ENCODE measurements at places on chromosomes 16 and 17. TPM values are rescaled to one million over a fixed set of nuclear protein-coding genes. Genes with fewer than 3 reads are reported as not detected.

The FAM83G gene
- 2.2 TPM for total RNA-seq

- no peaks in the 10 kb centered on the region for H3K4me1 ChIP-seq
- DNase-seq = no peak
- H3K27ac ChIP-seq = no peak overlapping the region
- peaks cover 25% of the 10 kb centered on the region for H3K27me3 ChIP-seq
- H3K36me3 ChIP-seq = no peaks in the 10 kb centered on the region
- H3K4me3 ChIP-seq = no peak overlapping the region
These were observed 1.1 kb upstream of the FOXJ1 start for GRCh38 chr17:76142039-76142584.

- H3K4me3 ChIP-seq = no peak overlapping the region
- H3K27me3 ChIP-seq = no peaks in the 10 kb centered on the region
- H3K4me1 ChIP-seq = no peaks in the 10 kb centered on the region
- no peak for DNase-seq
These were observed 25.9 kb downstream of the PITPNM3 start for GRCh38 chr17:6530324-6530920.

- no peaks in the 10 kb centered on the region for H3K27me3 ChIP-seq
- no peak for DNase-seq
- no peak overlapping the region for H3K4me3 ChIP-seq
These were observed 10.9 kb upstream of the FOXJ1 start for GRCh38 chr17:76151896-76152454.

The CRHR1 gene
- total RNA-seq = not detected

DNA sequence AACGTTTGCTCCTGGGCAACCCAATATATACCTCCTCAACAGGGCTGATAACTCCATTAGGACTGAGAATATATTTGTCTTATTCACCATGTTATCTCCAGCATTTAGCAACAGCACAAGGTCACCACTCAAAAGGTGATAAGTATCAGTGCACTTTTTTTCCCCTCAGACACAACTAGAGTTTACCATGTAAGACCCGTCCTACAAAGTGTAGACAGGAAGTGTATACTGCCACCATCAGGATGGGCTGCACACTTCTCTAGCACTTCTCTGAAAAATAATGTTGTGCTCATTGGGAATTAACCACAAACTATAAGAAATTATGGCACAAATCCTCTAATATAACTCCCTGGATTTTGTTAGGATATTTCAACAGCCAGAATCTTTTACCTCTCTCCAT lies 5.7 kb upstream of the VAT1L start:
- H3K27ac ChIP-seq = no peak overlapping the region
- no peak overlapping the region for H3K4me3 ChIP-seq
- no peak for DNase-seq
- H3K27me3 ChIP-seq = peaks cover 5% of the 10 kb centered on the region
